ENCODE measurements at places on chromosomes 13 and 19.

DNA sequence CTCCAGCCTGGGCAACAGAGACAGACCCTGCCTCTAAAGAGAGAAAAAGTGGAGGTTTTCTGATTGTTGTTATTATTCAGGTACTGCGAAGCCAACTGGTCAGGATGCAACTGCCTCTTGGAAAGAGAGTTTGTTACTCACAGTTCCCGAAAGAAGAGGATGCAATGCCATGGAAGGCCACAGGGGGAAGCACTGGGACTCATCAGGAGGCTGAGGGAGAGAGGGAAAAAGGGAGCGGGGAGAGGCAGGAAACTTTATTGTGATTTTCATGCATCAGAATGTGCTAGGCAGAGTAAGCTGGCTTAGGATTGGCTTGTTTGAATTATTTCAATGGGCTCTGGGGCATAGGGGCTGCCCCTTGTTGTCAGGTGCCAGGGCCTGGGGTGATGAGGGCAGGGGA, 27.6 kb downstream of the MYO9B start:
- peak; percentile 49 for DNase-seq

DNA sequence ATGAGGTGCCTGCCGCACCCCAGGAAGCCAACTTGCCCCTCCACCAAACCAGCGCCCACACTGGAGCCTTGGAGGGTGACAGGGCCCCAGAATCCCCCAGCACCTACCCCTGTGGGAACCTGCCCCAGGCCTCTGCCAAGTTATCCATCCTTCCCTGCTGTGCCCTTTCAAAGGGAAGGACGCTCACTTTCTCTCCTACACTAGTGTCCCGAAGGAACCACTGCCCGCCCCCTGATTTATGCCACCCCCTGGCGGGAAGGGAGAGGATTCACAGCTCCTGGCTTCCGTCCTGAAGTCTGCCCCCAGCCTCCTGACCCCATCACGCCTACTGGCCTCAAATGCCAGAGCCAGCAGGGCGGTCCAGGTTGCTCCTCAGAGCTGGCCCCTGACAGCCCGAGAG, 1.4 kb downstream of the EVI5L start:
- peak; percentile 38 for DNase-seq

- DNase-seq, result no peak
These were observed 184.2 kb downstream of the EFNB2 start for GRCh38 chr13:106351251-106351650.

- no peak for DNase-seq
These were observed 233.9 kb downstream of the RGCC start for GRCh38 chr13:41691274-41691673.

- DNase-seq, result no peak
These were observed 536.7 kb upstream of the HTR2A start for GRCh38 chr13:47433461-47434005.

DNA sequence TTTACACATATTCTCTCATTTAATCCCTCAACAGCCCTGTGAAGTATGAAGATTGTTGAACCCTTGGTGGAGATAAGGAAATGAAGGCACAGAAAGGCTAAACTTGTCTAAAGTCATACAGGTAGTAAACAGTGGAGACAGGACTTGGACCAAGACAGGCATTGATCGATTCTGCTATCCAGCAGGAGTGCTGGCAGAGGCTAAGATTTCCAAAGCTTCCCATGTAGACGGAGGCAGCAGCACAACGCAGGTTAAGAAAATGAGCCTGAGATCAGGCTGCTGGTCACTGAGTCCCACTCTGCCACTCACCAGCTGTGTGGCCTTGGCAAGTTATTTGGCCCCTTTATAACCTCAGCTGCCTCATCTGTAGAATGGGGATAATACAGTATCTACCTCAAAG, 85.4 kb upstream of the SLC15A1 start:
- no peak for DNase-seq

DNA sequence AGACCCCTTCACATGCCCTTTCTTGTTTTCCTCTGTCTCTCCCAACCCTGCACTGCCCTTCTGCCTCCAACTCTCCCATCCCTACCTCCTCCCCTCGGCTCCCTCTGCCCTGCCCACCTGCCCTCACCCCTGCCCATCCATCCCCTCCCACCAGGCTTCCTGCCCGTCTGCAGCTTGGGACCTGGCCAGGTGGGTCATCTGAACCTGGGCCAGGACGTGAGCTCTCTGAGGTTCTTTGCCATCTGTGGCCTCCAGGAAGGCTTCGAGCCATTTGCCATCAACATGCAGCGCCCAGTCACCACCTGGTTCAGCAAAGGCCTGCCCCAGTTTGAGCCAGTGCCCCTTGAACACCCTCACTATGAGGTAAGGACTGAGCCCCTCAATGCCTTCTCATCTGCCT, 35.7 kb downstream of the RYR1 start:
- no peak for DNase-seq

- DNase-seq, result no peak
These were observed 664.9 kb downstream of the PCDH9 start for GRCh38 chr13:66565279-66565678.

DNA sequence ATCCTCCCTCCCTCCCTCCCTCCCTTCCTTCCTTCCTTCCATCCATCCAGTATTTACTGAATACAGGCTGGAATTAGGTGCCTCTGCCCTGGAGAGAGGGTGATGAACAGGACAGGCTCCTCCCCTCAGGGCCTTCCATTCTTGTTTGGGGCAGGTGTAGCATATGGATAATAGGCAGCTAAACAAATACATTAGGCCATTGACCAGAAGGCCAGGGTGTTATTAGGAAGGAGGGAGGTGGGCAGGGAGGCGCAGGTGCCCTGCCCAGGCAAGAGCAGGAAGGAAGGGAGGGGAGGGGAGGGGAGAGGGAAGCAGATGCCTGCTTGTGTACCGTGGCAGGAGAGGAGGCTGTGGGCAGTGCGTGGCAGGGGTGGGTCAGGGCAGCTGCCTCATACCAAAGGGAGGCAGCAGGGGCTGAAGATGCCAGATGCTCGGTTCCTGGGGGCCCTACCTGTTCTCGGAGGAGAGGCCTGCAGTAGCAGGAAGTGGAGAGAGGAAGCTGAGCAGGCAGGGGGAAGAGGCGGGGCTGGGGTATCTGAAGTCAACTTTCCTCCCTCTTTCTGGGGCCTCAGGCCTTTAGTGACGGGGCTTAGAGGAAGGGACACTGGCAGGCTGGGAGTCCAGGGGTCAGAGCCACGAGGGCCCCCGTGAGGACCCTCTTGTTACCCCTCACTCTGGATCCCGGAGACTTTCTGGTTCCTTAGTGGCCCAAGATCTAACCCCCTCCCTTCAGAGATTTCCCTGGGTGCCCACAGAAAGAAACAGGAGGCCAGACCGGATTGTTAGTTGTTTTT, at the start of gene RINL:
TSS of gene RINL (minus strand) at position 495 of the 794 bp plus-strand sequence. CDS start 1,533 bp downstream, outside the sequence.
- peak; percentile 55 for DNase-seq

GRCh38 chr19:38649305-38650171, 2.1 kb downstream of the ACTN4 start:
- DNase-seq, result peak; percentile 23

GRCh38 chr19:589693-590395, at the start of gene HCN2:
Gene HCN2 (plus strand): TSS chr19:589881. CDS start chr19:589946, 65 bp downstream.
- DNase-seq, result no peak

DNA sequence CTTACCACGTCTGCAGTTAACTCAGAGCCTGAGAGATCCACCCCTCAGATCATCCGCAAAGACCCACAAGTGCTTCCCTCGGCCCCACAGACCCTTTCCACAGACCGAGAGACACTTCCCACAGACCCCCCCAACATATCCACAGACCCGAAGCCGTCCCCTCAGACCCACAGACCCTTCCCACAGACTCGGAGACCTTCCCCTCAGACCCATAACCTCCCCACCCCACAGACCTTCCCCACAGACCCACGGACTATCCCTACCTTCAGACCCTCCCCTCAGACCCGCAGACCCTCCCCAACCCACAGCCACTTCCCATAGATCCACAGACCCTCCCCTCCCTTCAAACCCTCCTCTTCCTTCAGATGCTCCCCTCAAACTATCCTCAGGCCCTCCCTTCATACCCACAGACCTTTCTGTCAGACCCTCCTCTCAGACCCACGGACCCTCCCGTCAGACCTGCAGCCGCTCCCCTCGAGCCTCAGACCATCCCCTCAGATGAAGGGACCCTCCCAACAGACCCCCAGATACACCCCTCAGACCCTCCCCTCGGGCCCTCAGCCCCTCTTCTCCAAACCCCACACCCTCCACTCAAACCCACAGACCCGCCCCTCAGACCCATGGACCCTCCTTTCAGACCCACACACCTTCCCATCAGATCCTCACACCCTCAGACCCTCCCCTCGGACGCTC, 20.1 kb upstream of the TFDP1 start:
- DNase-seq, result no peak

DNA sequence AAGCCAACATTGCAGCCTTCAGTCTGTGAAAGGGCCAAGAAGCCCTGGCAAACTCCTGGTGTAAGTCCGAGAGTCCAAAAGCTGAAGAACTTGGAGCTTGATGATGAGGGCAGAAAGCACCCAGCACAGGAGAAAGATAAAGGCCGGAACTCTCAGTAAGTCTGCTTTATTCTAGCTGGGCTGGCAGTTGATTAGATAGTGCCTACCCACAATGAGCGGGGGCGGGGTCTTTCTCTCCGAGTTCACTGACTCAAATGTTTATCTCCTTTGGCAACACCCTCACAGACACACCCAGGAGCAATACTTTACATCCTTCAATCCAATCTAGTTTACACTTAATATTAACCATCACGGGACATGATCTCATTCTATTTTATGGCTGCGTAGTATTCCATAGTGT, 1317.1 kb downstream of the SLITRK1 start:
- no peak for DNase-seq

- no peak for DNase-seq
These were observed 2.9 kb downstream of the SHFL start for GRCh38 chr19:10088949-10089554.

DNA sequence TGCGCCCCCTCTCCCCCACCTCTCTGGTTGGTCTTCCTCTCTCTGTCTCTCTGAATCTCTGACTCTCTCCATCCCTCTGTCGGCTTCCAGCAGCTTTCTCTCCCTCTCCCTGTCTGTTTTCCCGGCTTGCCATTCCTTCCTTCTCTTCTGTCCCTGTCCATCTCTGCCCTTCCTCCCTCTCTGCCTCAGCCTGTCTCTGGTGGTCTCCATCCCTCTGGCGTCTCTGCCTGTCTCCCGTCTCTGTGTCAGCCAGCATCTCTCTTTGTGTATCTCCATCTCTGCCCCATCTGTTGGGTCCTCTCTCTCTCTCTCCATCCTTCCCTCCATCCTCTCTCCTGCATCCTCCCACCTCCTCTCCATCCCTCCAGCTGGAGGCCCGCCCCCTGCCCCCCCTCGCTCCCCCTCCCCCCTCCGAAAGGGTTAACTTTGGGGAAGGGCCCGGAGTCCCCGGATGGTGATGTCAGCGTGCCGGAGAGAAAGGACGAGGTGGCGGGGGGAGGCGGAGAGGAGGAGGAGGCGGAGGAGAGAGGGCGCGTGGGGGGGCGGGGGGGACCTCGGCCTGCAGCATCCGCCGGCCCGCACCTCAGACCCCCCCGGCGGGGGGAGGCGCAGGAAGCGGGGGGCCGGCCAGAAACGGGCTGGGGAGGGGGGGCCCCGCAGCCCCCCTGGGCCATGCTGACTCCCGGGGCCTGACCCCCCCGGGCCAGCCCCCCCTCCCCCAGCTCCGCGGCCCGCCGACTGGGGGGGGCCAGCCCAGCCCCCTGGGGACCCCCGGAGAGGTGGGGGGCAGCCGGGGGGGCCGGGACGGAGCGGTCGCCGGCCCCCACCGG, at the start of gene BRSK1:
TSS of gene BRSK1 (plus strand) at position 450 of the 830 bp plus-strand sequence. CDS start 446 bp downstream, outside the sequence.
- DNase-seq, result peak; percentile 86

Measured in WERI-Rb-1 (cell line).